Stimulated activated CD4-positive, alpha-beta T cell treated with anti-CD3 and anti-CD28 coated beads, TNF-alpha, amount 100 ng/mL, for 4 hours (primary cell): ENCODE measurements at places on chromosomes 6 and 20.

- no peak for DNase-seq
Measured at GRCh38 chr6:150456466-150456865, 87.7 kb downstream of the IYD start.

GRCh38 chr20:17282501-17282900 lies 55.7 kb downstream of the PCSK2 start:
- no peak for DNase-seq

DNA sequence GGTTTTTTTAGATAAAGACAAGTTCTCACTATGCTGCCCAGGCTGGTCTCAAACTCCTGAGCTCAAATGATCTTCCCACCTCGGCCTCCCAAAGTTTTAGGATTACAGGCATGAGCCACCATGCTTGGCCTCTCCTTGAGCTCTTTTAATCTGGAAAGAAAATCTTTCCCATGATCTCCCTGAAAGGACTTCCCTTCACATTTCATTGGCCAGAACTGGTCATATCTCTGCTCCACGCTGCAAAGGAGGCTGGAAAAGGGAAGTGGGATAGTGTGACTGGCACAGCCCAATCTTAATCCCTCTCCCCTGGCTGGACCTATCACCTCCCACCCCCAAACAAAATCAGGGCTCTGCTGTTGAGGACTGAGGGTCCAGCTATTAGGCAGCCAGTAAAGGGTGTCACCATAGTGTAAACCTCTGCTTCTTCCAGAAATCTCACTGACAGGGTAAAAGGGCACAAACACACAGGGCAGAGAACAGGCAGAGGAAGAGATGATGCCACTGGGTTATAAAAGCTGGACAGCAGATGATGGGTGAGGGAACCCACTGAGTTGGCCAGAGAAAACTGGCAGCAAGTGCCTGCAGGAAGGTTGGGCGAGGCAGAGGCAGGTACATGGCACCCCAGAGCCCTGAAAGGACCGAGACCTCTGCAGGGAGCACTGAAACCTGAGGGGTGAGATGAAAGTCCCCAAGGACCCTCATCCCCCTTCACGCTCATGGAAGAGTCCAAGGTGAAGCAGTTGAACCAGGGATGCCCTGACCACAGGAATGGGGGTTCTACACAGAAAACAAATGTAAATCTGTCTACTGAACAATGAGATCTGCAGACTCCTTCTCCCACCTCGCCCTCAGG lies 83.1 kb upstream of the PTPN1 start:
- DNase-seq = no peak

DNA sequence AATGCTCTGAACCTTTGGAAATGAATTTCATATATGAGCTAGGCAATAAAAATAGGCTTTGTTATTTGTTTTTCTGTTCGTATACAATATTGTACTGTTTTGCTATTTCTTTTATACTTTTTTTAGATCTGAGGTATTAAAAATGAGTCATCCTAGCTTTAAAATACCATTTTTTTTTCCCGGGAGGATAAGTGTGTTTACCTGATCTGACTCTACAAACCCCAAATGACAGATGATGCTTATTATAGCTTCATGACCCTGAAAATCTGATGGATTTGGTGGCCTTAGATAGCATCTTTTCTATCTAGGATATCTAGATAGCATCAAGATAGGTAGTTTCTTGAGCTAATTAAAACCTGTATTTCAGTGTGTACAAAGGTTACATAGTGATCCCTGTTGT lies 206.4 kb downstream of the DTNBP1 start:
- no peak for DNase-seq

GRCh38 chr6:117706504-117706903 lies 31.2 kb downstream of the NUS1 start:
- DNase-seq = no peak

DNA sequence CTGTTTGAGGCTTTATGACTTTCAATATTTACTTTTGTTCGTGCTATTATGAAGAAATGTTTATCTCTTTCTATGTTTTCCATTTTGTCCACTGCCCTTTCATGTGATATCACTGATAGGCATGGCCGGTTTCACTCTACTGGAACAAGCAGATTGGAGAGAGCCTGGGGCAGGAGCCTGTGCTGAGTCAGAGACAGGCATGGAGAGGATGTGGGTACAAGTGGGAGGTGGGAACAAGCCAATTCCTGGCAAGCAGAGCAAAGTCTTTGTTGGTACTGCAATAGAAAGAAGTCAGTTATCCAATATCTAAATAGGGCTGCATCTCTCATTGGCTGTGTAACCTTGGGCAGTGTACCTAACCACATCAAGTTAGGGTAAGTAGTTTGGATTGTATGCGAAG lies 545.6 kb upstream of the MAP3K7 start:
- no peak for DNase-seq

DNA sequence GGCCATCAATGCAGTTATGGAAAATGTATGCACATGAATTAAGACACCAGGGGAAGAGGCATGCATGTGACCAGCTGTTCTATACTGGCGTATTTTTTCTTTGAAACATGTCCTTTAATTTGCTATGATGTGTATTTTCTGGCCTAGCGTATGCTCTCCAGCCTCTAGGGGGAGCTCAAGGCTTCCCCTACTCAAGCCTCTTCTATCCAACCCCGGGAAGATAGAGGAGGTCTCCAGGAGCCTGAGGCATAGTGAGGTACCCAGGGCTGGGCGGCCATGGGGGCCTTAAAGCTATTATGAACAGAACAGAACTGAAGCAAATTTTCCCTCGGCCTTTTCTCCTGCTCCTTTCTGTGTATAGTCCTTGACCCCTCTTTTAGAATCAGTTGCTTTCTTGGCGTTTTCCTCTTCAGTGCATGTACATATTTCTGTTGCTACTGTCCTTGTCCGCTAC lies 528.9 kb downstream of the MAFB start:
- no peak for DNase-seq

DNA sequence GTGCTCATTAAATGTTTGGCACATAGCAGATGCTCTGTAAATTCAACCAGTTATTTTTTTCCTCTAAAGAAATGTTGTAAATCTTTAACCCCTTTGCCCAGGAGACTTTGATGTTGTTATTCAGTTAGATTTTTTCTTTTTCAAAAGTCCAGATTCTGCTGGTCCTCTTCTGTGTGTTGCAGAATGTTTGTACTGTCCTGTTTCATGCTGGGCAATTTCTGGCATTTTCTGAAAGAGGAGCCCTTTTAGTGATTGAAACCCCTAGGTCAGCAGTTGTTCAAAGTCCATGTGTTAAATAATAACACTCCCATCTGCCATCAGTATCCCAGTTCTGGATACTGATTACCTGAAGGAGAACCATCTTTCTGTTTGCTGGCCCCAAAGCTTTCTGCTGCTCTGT lies 1.3 kb upstream of the SLC17A1 start:
- DNase-seq = no peak

GRCh38 chr20:9255171-9255570 lies 186.3 kb downstream of the PLCB4 start:
- DNase-seq = no peak

DNA sequence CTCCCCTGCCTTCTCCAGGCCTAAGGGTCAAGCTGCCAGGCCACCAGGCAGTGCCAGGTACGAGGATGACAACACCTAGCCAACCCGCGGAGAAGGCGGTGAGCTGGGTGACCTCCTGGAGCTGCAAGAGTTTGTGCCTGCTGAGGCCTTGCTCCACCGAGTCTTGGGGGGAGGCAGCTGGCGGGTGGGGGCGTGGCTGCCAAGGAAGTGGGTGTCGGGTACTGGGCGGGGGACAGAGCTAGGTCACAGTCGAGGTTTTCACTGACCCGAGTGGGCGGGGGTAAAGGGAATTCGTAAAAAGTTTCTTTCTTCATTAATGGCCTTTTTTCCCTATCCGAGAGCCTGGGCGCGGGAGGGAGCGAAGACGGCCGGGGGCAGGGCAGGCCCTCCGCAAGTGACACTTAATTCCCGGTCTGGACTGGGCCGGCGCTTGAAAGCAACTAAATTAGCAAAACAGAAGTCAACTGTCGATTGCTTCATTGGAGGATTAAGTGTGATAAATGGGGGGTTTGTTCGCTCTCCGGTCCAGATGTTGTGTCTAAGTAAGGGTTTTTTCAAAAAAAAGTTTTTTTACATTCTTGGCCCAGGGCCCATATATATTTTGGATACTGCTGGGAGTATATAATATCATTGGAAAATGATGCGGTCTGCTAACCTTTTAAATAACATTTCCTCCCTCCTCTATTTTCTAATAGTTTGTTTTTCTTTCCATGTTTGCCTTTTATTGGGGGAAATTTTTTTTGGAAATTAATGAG lies 43.1 kb upstream of the FOXP4 start:
- DNase-seq = no peak

GRCh38 chr20:43940518-43941225 lies 26.0 kb downstream of the TOX2 start:
- no peak for DNase-seq

DNA sequence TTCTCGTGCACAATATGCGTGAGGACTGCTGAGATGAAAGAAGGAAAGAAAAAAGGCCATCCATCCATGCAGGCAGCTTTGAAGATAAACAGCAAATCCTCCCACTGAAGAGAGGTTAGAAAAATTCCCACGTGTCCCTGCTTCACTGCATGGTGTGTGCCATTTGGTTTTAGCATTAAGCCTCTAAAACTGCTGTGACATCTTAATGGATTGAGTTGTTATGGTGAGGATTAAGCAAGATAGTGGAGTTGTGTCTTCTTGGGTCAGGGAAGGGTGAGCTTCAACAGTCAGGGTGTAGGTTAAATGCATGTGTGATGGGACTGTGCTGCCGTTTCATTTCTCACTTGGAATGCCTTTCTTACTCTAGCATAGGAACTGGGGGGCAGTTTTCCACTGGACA lies 50.5 kb downstream of the ZNF831 start:
- no peak for DNase-seq

- DNase-seq = no peak
Measured at GRCh38 chr20:21338291-21338690, 35.2 kb downstream of the XRN2 start.

GRCh38 chr6:20351534-20351933 lies 50.1 kb upstream of the E2F3 start:
- no peak for DNase-seq

DNA sequence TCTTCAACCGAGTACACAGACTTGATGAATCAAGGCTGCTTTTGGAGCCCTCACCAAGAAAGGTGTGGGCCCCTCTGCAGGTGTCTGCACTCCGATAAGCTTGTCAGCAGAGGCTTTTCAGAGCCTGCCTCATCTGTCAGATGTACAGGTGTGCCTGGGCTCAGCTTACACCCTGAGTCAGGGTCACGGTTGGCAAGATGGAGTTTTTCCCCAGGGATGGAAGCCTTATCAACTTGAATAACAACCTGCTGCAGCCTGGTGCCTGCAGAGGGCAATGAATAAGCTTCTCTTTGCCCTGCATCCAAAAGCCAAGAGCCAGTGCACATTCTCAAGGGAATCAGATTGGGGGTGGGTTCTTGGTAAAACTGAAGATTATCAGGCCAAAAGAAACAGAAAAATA lies 427.1 kb downstream of the CD83 start:
- DNase-seq = no peak

DNA sequence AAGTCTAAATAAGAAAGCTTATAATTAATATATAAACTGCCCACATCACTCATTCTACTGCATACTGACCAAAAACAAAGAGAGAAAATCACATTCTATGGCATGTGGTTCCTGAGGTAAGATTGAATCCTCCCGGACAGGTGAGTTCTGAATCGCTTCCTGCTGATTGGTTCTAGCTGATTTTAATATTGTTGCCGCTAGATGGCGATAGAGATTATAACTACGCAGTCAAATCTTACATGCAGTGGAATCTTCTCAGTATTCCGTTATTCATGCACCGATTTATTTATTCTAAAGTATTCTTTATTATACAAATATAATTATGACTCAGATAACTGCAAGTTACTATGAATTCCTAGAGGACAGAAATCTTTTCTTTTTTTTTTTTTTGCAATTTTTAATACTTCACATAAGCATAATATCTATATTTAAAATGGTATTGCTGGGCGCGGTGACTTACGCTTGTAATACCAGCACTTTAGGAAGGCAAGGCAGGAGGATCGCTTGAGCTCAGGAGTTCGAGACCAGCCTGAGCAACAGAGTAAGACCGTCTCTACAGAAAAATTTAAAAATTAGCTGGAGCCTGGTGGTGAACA lies 24.2 kb upstream of the TMX4 start:
- no peak for DNase-seq

DNA sequence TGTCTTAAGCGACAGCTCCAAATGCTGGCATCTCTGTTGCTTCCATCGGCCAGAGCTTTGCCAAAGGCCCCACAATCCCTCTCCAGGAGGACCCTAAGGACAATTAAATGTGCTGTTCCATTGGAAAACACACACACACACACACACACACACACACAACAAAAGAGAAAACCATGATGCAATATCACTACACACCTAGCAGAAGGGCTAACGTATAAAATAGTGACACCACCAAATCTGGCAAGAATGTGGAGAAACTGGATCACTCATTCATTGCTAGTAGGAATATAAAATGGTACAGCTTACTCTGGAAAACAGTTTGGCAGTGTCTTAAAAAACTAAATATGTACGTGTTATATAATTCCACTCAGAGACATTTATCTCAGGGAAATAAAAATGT lies 13.0 kb upstream of the TMEM14A start:
- DNase-seq = no peak

GRCh38 chr20:46959081-46959692 lies 64.5 kb downstream of the EYA2 start:
- no peak for DNase-seq

DNA sequence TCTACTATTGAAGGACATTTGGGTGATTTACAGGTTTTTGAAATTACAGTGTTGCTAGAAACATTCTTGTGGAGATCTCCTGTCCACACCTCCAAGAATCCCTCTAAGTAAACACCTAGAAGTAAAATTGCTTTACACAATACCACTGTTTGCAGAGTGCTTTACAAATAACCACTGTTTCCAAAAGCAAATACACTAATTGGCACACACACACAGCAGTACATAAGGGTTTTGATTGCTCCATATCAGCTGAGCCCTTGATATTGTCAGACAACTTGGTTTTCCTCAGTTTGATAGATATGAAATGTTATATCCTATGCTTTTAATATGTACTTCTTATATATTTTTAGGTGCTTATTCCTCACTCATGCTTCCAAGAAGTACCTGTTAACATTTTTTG lies 6.3 kb downstream of the HMGN4 start:
- DNase-seq = no peak

GRCh38 chr20:53174454-53174853 lies 202.3 kb downstream of the TSHZ2 start:
- no peak for DNase-seq
